ENCODE measurements at places on chromosomes 7 and 10. TPM values are rescaled to one million over a fixed set of nuclear protein-coding genes. Genes with fewer than 3 reads are reported as not detected.

PAOX gene
- polyA plus RNA-seq = 6.3 TPM

MMD2 gene
- polyA plus RNA-seq = not detected

DDC gene
- polyA plus RNA-seq = 1.2 TPM

PAX2 gene
- polyA plus RNA-seq = not detected

GDF2 gene
- polyA plus RNA-seq = not detected

PMPCB gene
- polyA plus RNA-seq = 44.2 TPM

NPC1L1 gene
- 0.01 TPM for polyA plus RNA-seq

ZEB1 gene
- 8.4 TPM for polyA plus RNA-seq

THNSL1 gene
- polyA plus RNA-seq = 2.2 TPM

ODAD2 gene
- polyA plus RNA-seq = 1.8 TPM

CHPF2 gene
- 33.8 TPM for polyA plus RNA-seq

MLXIPL gene
- polyA plus RNA-seq = 10.0 TPM

POU6F2 gene
- polyA plus RNA-seq = not detected

ANKRD61 gene
- polyA plus RNA-seq = not detected

MRLN gene
- 0.75 TPM for polyA plus RNA-seq

CSGALNACT2 gene
- 9.8 TPM for polyA plus RNA-seq

ZNF736 gene
- 4.7 TPM for polyA plus RNA-seq

ZNF277 gene
- 26.8 TPM for polyA plus RNA-seq

SPDYE16 gene
- polyA plus RNA-seq = 0.14 TPM

HMX2 gene
- not detected for polyA plus RNA-seq

PHKG1 gene
- polyA plus RNA-seq = 0.71 TPM

CPN1 gene
- polyA plus RNA-seq = not detected

EPO gene
- 0.10 TPM for polyA plus RNA-seq

CDNF gene
- polyA plus RNA-seq = 0.60 TPM

VWA2 gene
- polyA plus RNA-seq = 1.6 TPM

CALY gene
- polyA plus RNA-seq = not detected

EN2 gene
- polyA plus RNA-seq = 0.04 TPM

PTN gene
- 1.0 TPM for polyA plus RNA-seq

FLNC gene
- 2.0 TPM for polyA plus RNA-seq

EFCAB10 gene
- polyA plus RNA-seq = 4.5 TPM

MEST gene
- polyA plus RNA-seq = 91.1 TPM

SPAG6 gene
- polyA plus RNA-seq = 12.2 TPM

ATOH7 gene
- polyA plus RNA-seq = 0.08 TPM

PRSS37 gene
- polyA plus RNA-seq = not detected

BMI1 gene
- 22.5 TPM for polyA plus RNA-seq

NODAL gene
- not detected for polyA plus RNA-seq

LRIT1 gene
- not detected for polyA plus RNA-seq

CAV1 gene
- 121 TPM for polyA plus RNA-seq

ZCWPW1 gene
- polyA plus RNA-seq = 12.2 TPM

BTBD16 gene
- polyA plus RNA-seq = 0.03 TPM

CHST12 gene
- polyA plus RNA-seq = 15.7 TPM

All from lung (tissue), 17 donors.